ENCODE measurements at places on chromosomes 1 and 21.

- H3K36me3 ChIP-seq, result no peaks in the 10 kb centered on the region
- peaks cover 35% of the 10 kb centered on the region for H3K4me1 ChIP-seq
- peak; percentile 83 for DNase-seq
- H3K27me3 ChIP-seq, result no peaks in the 10 kb centered on the region
Observed at GRCh38 chr1:12527564-12527963, 90.4 kb downstream of the DHRS3 start.

DNA sequence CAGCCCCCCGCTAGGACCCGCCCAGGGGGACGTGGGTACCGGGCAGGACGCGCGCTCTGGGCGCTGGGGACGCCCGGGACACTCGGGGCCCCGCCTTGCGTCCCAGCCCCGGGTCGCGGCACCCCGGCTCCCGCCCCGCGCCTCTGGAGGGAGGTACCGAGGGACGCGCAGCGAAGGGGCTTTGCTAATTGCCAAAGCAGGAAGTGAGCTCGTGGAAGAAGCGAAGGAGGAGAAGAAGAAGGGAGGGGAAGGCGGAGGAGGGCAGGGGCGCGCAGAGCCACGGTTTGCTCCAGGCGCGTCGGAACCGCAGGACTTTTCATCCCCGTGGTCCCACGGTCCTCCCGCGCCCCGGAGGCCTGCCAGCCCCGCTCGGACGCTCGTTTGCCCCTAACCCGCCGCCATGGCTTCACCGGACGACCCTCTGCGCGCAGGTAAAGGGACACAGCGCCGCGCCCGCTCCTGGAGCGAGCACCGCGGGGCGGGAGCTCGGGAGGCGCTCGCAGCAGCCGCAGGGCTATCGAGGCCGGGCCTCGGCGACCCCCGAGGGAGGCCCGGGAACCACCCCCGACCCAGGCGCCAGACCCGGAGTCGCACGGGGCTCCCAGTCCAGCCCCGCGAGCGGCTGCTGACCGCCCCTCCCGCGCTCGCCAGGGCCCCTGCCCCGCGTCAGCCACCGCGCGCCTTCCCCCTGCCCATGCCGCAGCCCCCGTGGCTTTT, 1.3 kb downstream of the EDARADD start:
- H3K4me1 ChIP-seq, result peaks cover 7% of the 10 kb centered on the region
- H3K36me3 ChIP-seq, result no peaks in the 10 kb centered on the region
- DNase-seq, result peak; percentile 79

- no peaks in the 10 kb centered on the region for H3K36me3 ChIP-seq
- peaks cover 9% of the 10 kb centered on the region for H3K4me1 ChIP-seq
- DNase-seq, result no peak
- H3K4me3 ChIP-seq, result no peak overlapping the region
- no peaks in the 10 kb centered on the region for H3K27me3 ChIP-seq
- no peak overlapping the region for H3K27ac ChIP-seq
Observed at GRCh38 chr1:35644204-35644603, 2.9 kb upstream of the PSMB2 start.

- no peaks in the 10 kb centered on the region for H3K4me1 ChIP-seq
- H3K36me3 ChIP-seq, result peaks cover 23% of the 10 kb centered on the region
- no peaks in the 10 kb centered on the region for H3K27me3 ChIP-seq
- no peak overlapping the region for H3K4me3 ChIP-seq
- H3K27ac ChIP-seq, result no peak overlapping the region
Observed at GRCh38 chr1:64848136-64848535, 103.3 kb downstream of the RAVER2 start.

GRCh38 chr1:153832293-153832692, 57.1 kb downstream of the SLC27A3 start:
- H3K27me3 ChIP-seq, result no peaks in the 10 kb centered on the region
- H3K27ac ChIP-seq, result no peak overlapping the region
- H3K4me1 ChIP-seq, result no peaks in the 10 kb centered on the region
- H3K36me3 ChIP-seq, result peaks cover 8% of the 10 kb centered on the region

GRCh38 chr1:86517336-86517735, 29.5 kb upstream of the CLCA4 start:
- no peaks in the 10 kb centered on the region for H3K4me1 ChIP-seq
- no peak for DNase-seq
- H3K27me3 ChIP-seq, result no peaks in the 10 kb centered on the region
- no peaks in the 10 kb centered on the region for H3K36me3 ChIP-seq

GRCh38 chr21:33650230-33650629, 7.9 kb downstream of the ITSN1 start:
- H3K36me3 ChIP-seq, result no peaks in the 10 kb centered on the region
- peaks cover 9% of the 10 kb centered on the region for H3K4me1 ChIP-seq
- no peak overlapping the region for H3K27ac ChIP-seq
- no peak overlapping the region for H3K4me3 ChIP-seq
- H3K27me3 ChIP-seq, result no peaks in the 10 kb centered on the region

- H3K27me3 ChIP-seq, result no peaks in the 10 kb centered on the region
- no peaks in the 10 kb centered on the region for H3K36me3 ChIP-seq
- no peak overlapping the region for H3K4me3 ChIP-seq
- H3K27ac ChIP-seq, result no peak overlapping the region
- no peak for DNase-seq
- peaks cover 22% of the 10 kb centered on the region for H3K4me1 ChIP-seq
Observed at GRCh38 chr1:93349231-93350135, 3.8 kb downstream of the DR1 start.

DNA sequence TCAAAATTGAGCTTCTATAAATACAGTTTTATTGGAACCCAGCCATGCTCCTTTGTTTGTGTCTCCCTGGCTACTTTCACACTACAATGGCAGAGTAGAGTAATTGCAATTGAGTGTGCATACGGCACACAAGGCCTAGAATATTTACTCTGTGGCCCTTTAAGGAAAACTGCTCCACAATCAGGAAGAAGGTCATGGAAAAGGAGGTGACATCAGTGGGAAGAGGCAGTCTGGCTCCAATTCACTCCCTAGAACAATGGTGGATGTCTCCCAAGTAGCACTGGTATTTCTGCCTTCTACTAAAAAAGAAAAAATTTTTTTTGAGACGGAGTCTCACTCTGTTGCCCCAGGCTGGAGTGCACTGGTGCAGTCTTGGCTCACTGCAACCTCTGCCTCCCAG, 51.3 kb downstream of the KRTAP19-8 start:
- no peak for DNase-seq
- no peaks in the 10 kb centered on the region for H3K27me3 ChIP-seq
- no peaks in the 10 kb centered on the region for H3K4me1 ChIP-seq
- no peaks in the 10 kb centered on the region for H3K36me3 ChIP-seq
- no peak overlapping the region for H3K27ac ChIP-seq

Data from thyroid gland (tissue), 4 donors.